ELF-1 (cell line): ENCODE measurements at places on chromosomes 13 and 19.

- DNase-seq: peak; percentile 58
Measured at GRCh38 chr13:23715762-23716235, 145.6 kb downstream of the TNFRSF19 start.

GRCh38 chr19:50380137-50380536 lies 3.9 kb downstream of the NR1H2 start:
- DNase-seq: no peak

- no peak for DNase-seq
Measured at GRCh38 chr13:100484702-100485101, 103.9 kb downstream of the GGACT start.

- DNase-seq: no peak
Measured at GRCh38 chr13:113584870-113585671, 518 bp downstream of the TFDP1 start.

DNA sequence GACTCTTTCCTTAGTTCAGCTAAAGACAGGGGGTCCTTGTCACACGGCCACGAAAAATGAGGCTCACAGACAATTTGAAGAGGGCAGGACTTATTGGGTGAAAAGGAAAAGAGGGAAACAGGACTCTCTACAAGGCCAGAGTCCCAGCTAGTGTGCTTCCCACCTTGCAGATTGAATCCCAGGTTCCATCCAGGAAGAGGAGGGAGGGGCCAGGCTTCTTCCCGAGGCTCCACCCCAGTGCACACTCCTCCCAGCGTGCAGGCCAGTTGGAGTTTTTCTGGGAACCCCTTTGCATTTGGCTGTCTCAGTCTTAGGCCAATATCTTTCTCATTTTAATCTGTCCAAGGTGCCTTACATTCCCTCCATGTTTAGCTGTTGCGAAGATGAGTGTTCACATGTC lies 106.8 kb downstream of the DNAJC3 start:
- DNase-seq: peak; percentile 27

GRCh38 chr13:39876258-39876657 lies 220.8 kb downstream of the COG6 start:
- DNase-seq: no peak

GRCh38 chr19:39916851-39917396 lies 17.5 kb downstream of the FCGBP start:
- DNase-seq: peak; percentile 14
